NCI-H82 (cell line): ENCODE measurements at places on chromosomes 6 and 20.

DNA sequence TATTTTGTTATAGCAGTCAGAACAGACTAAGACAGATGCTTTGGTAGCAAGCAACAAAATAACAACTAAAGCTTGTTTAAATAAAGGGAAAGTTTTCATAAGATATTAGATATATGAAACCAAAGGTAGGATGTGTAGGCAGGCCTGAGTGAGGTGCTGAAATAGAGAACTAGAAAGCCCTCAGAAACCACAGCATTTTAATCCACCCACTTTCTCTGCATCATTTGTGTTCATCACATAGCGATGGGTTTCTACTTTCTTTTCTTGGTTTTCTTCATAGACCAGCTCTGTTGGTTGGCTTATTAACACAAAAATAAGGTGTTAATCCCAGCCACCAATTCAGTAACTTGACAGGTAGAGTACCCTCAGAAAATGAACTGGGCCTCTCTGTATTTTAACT is 58.6 kb downstream of the RPS12 start:
- no peak for DNase-seq

- DNase-seq: no peak
These were observed 223.4 kb upstream of the MCHR2 start for GRCh38 chr6:100217225-100218012.

- no peak for DNase-seq
These were observed 10.4 kb upstream of the SUMO4 start for GRCh38 chr6:149389509-149390297.

DNA sequence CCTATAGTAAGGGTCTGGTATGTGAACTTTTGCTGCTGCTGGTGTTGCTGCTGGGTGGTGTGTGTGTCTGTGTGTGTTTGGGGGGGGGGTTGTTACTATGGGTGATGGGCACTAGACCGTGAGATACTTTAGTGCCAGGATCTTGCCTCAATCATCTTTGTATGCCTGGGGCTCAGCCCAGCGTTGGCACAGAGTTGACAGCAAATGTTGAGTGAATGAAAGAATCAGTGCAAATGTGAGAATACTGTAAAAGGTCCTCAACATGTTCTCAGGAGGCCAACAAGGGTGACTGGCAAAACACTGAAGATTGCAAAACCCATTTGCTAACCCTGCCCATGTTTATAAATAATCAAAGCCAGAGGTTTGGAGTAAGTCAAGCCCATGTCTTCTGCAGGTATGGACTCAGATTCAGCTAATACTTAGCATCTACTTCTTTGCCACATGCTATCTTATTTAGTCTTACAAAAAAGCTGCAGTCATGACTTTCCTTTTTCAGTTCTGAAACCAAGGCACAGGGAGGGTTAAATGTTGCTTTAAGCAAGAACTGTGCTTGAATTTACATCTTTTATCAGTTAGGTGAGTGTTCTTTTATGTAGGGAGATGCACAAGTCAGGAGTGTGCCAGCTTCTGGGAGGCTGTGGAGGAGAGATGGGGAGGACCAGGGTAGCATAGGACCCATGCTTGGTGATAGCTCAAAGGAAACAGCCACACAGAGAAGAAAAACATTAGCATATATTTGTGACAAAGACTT is 125.3 kb upstream of the SPACA1 start:
- DNase-seq: no peak

GRCh38 chr20:17568972-17569521 is 828 bp upstream of the DSTN start:
- peak; percentile 44 for DNase-seq

GRCh38 chr6:52390361-52390727 is 28.4 kb downstream of the PAQR8 start:
- DNase-seq: no peak

DNA sequence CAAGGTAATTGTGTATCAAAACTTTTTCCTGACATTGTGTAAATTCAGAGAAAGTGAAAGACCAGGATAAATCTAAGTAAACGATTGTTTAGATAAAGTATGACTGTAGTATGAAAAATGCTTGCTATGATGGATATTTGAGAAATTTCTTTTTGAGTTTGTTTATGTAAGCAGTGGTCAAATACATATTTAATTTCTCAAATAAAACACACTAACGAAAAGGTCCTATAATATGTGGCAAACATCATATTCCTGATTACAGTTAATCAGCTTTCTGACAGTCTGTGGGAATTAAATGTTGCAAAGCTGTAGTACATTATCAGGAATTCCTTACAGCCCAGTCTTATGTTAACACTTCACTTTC is 636.9 kb downstream of the MMUT start:
- DNase-seq: no peak

GRCh38 chr6:113291751-113292445 is 565.2 kb upstream of the MARCKS start:
- DNase-seq: no peak

- DNase-seq: no peak
These were observed 278.5 kb upstream of the MARCKS start for GRCh38 chr6:113578691-113579090.
